ENCODE measurements at places on chromosomes 11 and 22. TPM values are rescaled to one million over a fixed set of nuclear protein-coding genes. Genes with fewer than 3 reads are reported as not detected.

GRCh38 chr22:24400034-24400725, 27.2 kb upstream of the ADORA2A start:
- H3K27me3 ChIP-seq = no peaks in the 10 kb centered on the region
- no peak overlapping the region for H3K27ac ChIP-seq
- no peaks in the 10 kb centered on the region for H3K4me1 ChIP-seq
- H3K36me3 ChIP-seq = peaks cover 26% of the 10 kb centered on the region

ATP6V1E1 gene
- 90.0 TPM for total RNA-seq

DNA sequence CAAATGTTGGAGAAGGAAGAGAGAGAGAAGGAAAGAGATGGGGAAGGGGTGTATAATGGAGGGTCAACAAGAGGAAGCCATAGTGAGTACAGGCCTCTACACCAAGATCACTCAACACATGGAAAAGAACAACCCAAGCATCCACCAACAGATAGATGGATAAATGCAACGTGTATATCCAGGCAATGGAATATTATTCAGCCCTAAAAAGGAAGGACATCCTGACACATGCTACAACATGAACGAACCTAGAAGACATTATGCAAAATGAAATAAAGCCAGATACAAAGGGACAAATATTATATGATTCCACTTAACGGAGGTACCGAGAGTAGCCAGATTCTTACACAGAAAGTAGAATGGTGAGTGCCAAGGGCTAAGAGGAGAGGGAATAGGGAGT, 59.3 kb downstream of the NRXN2 start:
- H3K4me3 ChIP-seq = no peak overlapping the region
- no peaks in the 10 kb centered on the region for H3K27me3 ChIP-seq
- peaks cover 8% of the 10 kb centered on the region for H3K36me3 ChIP-seq

DNA sequence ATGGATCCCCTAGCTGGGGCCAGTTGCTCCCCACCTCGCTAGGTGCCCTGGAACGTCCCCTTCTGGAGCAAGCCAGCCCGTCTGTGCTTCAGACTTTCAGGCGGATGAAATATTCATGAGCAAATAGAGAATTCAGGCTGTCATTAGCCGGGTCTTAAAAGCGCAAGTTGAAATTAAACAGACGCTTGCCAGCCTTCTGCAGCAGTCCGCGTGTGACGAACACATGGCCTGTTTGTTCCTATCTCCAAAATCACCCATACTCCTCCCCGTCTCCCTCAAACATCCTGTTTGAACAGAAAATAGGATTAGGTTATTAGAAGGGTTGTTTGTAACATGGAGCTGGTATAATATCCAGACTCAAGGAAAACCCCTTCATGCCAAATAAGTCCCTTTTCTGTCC, 38.7 kb downstream of the MYO18B start:
- no peaks in the 10 kb centered on the region for H3K4me1 ChIP-seq
- H3K27me3 ChIP-seq = no peaks in the 10 kb centered on the region
- no peak overlapping the region for H3K27ac ChIP-seq
- DNase-seq = no peak
- H3K36me3 ChIP-seq = no peaks in the 10 kb centered on the region

AASDHPPT gene
- 47.1 TPM for total RNA-seq

DNA sequence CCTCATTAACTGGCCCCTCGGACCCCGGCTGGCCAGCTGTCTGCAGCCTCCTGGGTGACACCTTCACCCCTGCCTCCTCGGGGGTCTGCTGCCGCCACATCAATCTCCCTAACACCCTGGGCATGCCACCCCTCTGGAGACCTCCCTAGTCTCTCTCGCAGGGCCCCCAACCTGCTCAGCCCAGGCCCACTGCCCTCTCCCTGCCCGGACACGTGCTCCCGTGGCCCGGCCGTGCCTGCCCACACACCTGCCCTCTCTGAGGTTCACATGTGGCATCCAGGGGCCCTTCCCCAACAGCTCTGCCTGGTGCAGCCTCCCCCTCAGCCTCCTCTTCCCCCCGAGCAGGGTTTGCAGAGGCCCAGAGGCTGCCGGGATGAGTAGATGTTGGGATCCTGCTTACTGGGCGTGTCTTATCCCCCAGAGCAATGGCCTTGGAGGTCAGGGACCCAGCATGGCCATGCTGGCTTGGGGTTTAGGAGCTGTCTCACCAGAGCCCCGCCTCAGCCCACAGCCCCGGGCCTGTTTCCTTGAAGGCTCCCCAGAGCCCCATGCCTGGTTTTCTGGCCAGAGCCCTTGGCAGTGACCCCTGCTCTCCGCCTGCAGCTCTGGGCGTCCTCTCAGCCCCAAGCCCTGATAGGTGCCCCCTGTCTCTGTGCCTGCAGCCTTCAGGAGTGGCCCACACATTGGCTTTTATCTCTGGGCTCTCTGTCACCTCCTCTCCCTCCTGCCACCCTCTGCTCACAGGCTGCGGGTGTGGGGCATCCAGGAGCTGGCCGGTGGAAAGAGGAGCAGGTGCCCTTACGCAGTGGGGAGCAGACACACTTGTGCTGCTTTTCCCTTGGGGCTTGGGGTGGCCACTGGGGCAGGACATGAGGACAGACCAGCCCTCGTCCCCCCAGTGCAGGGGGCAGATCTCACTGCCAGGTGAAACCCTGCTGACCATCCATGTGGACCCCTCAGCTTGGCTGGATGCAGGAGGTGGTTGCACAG, 25.7 kb upstream of the SEPTIN5 start:
- no peak for DNase-seq
- H3K4me1 ChIP-seq = peaks cover 6% of the 10 kb centered on the region
- no peak overlapping the region for H3K4me3 ChIP-seq
- no peaks in the 10 kb centered on the region for H3K27me3 ChIP-seq

DNA sequence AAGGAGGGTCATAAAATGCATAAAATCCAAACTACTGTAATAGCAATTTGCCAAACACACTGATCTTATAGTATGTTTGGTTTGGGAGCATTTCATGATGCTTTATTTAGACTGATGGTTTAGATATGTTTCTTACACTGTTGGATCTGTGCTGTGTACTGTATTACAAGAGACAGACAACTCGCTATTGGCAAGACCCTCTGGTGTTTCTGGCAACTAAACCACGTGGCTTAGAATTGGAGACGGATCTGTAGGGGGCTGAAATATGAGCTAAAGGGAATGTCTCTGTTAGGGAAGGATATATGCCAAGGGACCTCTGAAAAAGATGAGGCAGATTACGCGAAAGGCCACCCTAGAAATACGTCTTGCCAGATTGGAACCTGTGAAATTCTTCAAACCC, 208.7 kb downstream of the BARX2 start:
- no peak overlapping the region for H3K27ac ChIP-seq
- H3K4me1 ChIP-seq = peaks cover 2% of the 10 kb centered on the region
- H3K27me3 ChIP-seq = no peaks in the 10 kb centered on the region
- H3K36me3 ChIP-seq = no peaks in the 10 kb centered on the region
- H3K4me3 ChIP-seq = no peak overlapping the region

- no peak for DNase-seq
- peaks cover 4% of the 10 kb centered on the region for H3K36me3 ChIP-seq
- no peak overlapping the region for H3K4me3 ChIP-seq
- H3K4me1 ChIP-seq = no peaks in the 10 kb centered on the region
- H3K27me3 ChIP-seq = no peaks in the 10 kb centered on the region
- H3K27ac ChIP-seq = no peak overlapping the region
Observed at GRCh38 chr11:116232364-116232828, 540.4 kb downstream of the BUD13 start.

RAC2 gene
- 2.5 TPM for total RNA-seq

AMPD3 gene
- total RNA-seq = 5.9 TPM

DNA sequence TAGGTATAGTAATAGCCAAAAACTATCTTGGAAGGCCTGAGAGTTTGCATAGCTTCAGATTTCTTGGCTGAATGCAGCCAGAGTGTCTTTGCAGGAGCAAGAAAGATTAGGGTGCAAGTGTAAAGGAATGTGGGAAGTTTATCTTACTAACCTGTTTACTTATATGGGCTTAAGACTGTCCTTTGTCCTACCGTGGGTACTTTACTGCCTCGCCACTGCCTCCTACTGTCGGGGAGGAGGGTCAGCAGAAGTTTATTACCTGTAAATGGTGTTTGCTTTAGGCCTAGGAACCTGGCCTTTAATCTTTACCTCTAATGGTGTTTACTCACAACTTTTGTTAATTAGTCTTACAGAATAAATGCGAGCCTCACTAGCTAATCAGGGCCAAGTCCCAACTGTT, 633.8 kb downstream of the DLG2 start:
- no peak overlapping the region for H3K4me3 ChIP-seq
- H3K27ac ChIP-seq = no peak overlapping the region
- H3K36me3 ChIP-seq = no peaks in the 10 kb centered on the region
- no peaks in the 10 kb centered on the region for H3K27me3 ChIP-seq
- DNase-seq = peak; percentile 58
- H3K4me1 ChIP-seq = peaks cover 2% of the 10 kb centered on the region

ACRV1 gene
- not detected for total RNA-seq

DNA sequence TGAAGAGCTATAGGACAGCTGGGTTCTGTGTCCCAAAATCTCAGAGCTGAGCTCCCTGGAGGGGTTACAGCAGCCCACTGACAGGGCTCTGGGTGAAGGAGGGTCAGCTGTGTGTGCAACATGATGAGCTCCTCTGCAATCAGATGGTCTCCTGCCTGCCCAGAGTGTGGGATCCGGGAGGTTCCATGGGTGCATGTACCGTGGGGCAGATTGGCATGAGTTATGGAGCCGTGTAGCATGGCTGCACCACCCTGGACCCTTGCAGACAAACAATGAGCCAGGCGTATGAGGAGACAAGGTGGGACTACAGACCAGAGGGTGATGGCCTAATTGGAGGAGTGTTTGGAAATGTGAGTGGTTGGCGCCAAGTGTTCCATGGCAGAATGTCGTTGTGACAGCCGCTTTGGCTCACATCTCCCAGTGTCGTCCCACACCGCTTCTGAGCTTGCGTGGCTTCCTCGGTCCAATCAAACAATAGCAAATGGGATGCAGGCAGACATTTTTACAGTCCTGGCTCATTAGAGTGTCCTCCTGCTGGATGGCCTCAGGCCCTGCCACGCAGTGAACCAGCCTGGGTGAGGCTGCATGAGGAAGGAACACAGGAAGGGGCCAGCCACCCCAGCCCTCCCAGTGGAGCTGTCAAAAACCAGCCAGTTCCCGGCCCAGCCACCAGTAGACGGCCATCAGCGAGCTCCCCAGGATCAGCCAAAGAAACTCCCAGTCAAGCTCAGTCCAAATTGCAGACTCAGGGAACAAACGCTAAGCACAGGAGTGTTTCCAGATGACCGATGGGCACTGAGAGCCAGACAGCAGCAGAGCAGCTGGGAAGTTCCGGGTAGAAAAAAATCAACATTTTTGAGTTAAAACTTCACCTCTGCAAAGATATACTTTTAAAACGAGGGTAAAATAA, 1066.9 kb downstream of the BRD1 start:
- H3K4me3 ChIP-seq = no peak overlapping the region
- DNase-seq = peak; percentile 12
- no peak overlapping the region for H3K27ac ChIP-seq
- no peaks in the 10 kb centered on the region for H3K27me3 ChIP-seq
- no peaks in the 10 kb centered on the region for H3K36me3 ChIP-seq

- no peaks in the 10 kb centered on the region for H3K36me3 ChIP-seq
- H3K4me3 ChIP-seq = no peak overlapping the region
- H3K4me1 ChIP-seq = 0 out of 2 replicates have a peak, but pooled peaks cover 2% of the 10 kb centered on the region
Observed at GRCh38 chr11:113176599-113177360, 137.6 kb upstream of the TTC12 start.

DNA sequence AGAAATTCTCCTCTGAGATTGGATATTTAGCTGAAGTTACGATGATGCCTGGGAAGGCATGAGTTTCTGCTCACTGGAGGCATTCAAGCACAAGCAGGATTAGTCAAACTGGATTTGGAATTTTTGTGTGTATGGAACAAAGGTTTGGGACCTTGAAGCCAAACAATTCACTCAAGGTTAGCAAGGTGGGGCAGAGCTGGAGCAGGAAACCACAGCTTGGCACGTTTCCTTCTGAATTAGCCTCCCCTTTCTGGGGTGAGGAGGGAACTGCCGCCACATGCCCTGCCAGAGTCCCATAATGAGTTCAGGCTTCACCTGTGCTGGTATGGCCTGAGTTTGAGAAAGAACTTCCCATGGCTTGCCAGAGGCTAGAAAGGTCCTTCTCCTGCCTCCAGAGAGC, 50.9 kb upstream of the RRAS2 start:
- H3K36me3 ChIP-seq = no peaks in the 10 kb centered on the region
- H3K27ac ChIP-seq = no peak overlapping the region
- no peak overlapping the region for H3K4me3 ChIP-seq
- H3K4me1 ChIP-seq = peaks cover 10% of the 10 kb centered on the region
- no peaks in the 10 kb centered on the region for H3K27me3 ChIP-seq
- DNase-seq = no peak

PRR33 gene
- total RNA-seq = not detected

- no peaks in the 10 kb centered on the region for H3K36me3 ChIP-seq
- DNase-seq = no peak
- no peak overlapping the region for H3K27ac ChIP-seq
Observed at GRCh38 chr11:128116885-128117284, 470.5 kb downstream of the ETS1 start.

ALX4 gene
- total RNA-seq = not detected

OR52A1 gene
- 0.09 TPM for total RNA-seq

MTFP1 gene
- 46.8 TPM for total RNA-seq

GRCh38 chr11:73152086-73152853, 10.2 kb upstream of the FCHSD2 start:
- DNase-seq = no peak
- H3K27me3 ChIP-seq = no peaks in the 10 kb centered on the region
- H3K36me3 ChIP-seq = no peaks in the 10 kb centered on the region
- H3K27ac ChIP-seq = no peak overlapping the region

DNA sequence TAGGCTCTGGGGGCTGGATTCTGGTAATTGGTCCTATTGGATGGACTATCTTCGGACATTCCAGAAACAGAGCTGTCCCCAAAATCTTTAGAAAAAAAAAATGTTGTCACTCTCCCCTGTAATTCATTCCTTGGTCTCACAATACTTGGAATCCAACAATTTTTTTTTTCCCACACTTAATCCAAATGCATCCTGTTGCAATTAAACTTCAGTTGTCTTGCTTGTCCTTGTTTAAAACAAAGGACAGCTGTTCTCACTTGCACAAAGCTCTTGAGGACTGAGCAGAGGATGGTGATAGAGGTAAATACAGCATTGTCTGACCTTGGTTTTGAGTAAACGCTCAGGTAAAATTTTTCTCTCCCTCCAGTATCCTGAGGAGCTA, 75.3 kb downstream of the SC5D start:
- no peak overlapping the region for H3K4me3 ChIP-seq
- no peaks in the 10 kb centered on the region for H3K27me3 ChIP-seq
- H3K27ac ChIP-seq = no peak overlapping the region
- H3K4me1 ChIP-seq = peaks cover 24% of the 10 kb centered on the region
- no peak for DNase-seq

GRCh38 chr11:26227301-26227746, 104.6 kb upstream of the ANO3 start:
- no peaks in the 10 kb centered on the region for H3K27me3 ChIP-seq
- no peaks in the 10 kb centered on the region for H3K36me3 ChIP-seq
- no peaks in the 10 kb centered on the region for H3K4me1 ChIP-seq
- no peak for DNase-seq

All from H9 (cell line).